ENCODE measurements at places on chromosomes 3 and 15. TPM values are rescaled to one million over a fixed set of nuclear protein-coding genes. Genes with fewer than 3 reads are reported as not detected.

Gene TERC
- total RNA-seq = 16.2 TPM

Gene VEPH1
- 8.8 TPM for total RNA-seq

Gene CLDN16
- total RNA-seq = not detected

Gene RHOV
- 0.80 TPM for total RNA-seq

Gene DIPK2A
- 15.5 TPM for total RNA-seq

Gene SUSD5
- 2.1 TPM for total RNA-seq

Gene SLC12A6
- 10.9 TPM for total RNA-seq

Gene DNASE1L3
- not detected for total RNA-seq

Gene PARP15
- total RNA-seq = not detected

Gene CHRNA3
- 3.8 TPM for total RNA-seq

Gene ANKUB1
- total RNA-seq = not detected

Gene SCG5
- 25.1 TPM for total RNA-seq

Gene VWA5B2
- total RNA-seq = 0.36 TPM

Gene CHST13
- not detected for total RNA-seq

Gene CKMT1A
- 4.9 TPM for total RNA-seq

Gene ISLR
- 2.6 TPM for total RNA-seq

Gene FILIP1L
- 9.8 TPM for total RNA-seq

Gene CTXN2
- total RNA-seq = 0.18 TPM

Gene SKOR1
- total RNA-seq = 0.49 TPM

Gene LMAN1L
- not detected for total RNA-seq
